ENCODE measurements at places on chromosomes 1 and 21. TPM values are rescaled to one million over a fixed set of nuclear protein-coding genes. Genes with fewer than 3 reads are reported as not detected.

Gene NPHS2
- 1.2 TPM for total RNA-seq

Gene RXFP4
- not detected for total RNA-seq

Gene CCDC190
- total RNA-seq, result 0.60 TPM

Gene RABIF
- total RNA-seq, result 8.7 TPM

Gene OR2L13
- not detected for total RNA-seq

Gene MX1
- 47.4 TPM for total RNA-seq

All from kidney (tissue), 22 donors.